ENCODE measurements at places on chromosomes 7 and 10.

DNA sequence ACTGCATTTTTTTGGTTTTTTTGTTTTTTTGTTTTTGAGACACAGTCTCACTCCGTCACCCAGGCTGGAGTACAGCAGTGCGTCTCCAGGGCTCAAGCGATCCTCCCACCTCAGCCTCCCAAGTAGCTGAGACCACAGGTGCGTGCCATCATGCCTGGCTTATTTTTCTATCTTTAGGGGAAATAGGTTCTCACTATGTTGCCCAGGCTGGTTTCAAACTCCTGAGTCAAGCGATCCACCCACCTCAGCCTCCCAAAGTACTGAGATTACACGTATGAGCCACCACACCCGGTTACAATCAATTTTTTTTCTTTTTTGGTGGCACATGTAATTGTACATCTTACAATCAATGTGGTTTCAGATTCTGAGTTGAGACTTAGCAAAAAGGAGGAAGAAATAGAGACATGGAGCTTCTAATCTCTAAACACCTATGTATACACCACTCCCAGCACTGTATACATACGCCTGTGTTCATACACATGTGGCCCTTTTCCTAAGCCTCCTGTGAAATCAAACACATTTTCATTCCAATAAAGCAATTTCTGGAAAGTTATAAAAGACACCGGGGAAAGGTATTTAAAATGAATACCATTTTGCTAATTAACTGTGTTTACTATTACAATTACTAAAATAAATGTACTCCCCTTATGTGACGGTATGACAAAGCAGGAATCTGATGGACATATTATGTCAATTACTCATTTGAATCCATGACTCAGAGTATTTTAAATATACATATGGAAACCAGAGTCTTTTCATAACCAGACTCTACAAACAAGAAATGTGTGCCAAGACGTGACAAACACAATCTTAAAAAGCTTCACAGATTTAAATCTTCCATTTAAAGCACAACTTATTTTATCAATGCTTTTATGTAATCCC, 40.9 kb downstream of the SMURF1 start:
- DNase-seq, result no peak

- no peak for DNase-seq
Observed at GRCh38 chr7:140044251-140044650, 18.5 kb downstream of the PARP12 start.

DNA sequence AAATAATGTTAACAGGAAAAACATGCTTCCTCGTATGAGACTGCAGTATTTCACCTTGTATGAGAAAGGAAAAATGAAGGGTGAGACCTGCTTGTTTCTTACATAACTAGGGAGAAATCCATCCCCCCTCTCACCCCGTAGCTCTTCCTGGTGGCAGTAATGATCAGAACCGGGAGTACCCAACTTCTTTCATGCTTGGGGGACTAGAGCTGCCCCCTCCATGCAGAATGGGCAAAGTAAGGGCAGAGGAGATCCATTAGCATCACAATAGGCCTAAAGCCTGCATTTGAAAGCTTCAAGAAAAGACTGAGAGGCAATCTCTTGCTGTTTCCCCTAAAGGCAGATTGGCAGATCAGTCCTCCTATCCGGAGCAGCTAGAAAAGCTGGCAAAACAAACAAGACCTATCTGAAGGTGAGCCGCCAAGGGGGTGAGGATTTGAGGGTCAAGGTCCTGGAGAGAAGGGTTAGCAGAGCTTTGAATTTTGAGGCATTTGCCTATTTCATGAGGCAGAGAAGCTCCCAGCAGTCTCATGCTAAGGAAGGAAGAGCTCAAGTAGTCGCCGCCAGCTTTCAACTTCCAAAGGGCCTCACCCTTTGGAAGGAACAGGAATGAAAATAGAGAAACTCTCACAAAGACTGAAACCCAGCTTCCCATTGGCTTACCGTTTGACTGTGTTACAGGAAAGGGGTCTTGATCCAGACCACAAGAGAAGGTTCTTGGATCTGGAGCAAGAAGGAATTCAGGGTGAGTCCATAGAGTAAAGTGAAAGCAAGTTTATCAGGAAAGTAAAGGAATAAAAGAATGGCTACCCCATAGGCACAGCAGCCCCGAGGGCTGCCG, 36.2 kb downstream of the BAG3 start:
- no peak for DNase-seq

GRCh38 chr7:30921540-30922401, 10.1 kb downstream of the AQP1 start:
- no peak for DNase-seq

GRCh38 chr10:19576576-19576975, 239.7 kb upstream of the PLXDC2 start:
- DNase-seq, result no peak

GRCh38 chr7:48101352-48101751, 12.3 kb downstream of the UPP1 start:
- DNase-seq, result no peak

DNA sequence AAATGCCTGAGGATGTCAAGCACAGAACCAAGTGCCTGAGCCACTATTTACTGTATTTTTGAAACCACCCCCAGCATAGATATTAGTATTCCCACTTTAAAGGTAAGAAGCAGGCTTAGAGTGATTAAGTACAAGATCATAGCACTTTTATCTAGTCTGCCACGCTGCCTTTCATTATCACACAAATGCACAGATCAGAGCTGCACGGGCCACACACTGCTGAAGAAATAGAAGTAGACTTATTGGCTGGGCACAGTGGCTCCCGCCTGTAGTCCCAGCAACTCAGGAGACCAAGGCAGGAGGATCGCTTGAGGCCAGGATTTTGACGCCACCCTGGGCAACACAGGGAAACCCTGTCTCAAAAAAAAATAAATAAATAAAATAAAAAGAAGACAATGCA, 38.2 kb downstream of the NCAPG2 start:
- no peak for DNase-seq
